ENCODE measurements at places on chromosomes 6 and 20. TPM values are rescaled to one million over a fixed set of nuclear protein-coding genes. Genes with fewer than 3 reads are reported as not detected.
A peak's percentile ranks its signal among the peaks of the same experiment; 100 is the strongest.

CHRNA4 gene
- not detected for total RNA-seq

SLC22A1 gene
- 11.0 TPM for total RNA-seq

TNFRSF21 gene
- 0.31 TPM for total RNA-seq

C20orf141 gene
- not detected for total RNA-seq

UBE3D gene
- 6.0 TPM for total RNA-seq

NRSN1 gene
- total RNA-seq = not detected

NKAPL gene
- total RNA-seq = not detected

C6orf163 gene
- 3.4 TPM for total RNA-seq

PPP1R16B gene
- total RNA-seq = 74.6 TPM

USP49 gene
- total RNA-seq = 15.3 TPM

GRCh38 chr6:154732538-154733182, 556 bp upstream of the SCAF8 start:
- H3K4me3 ChIP-seq = peak overlapping the region; percentile 87
- H3K4me1 ChIP-seq = peaks cover 29% of the 10 kb centered on the region
- H3K36me3 ChIP-seq = no peaks in the 10 kb centered on the region
- no peak for DNase-seq

- H3K4me3 ChIP-seq = no peak overlapping the region
- H3K27ac ChIP-seq = no peak overlapping the region
- H3K36me3 ChIP-seq = no peaks in the 10 kb centered on the region
- DNase-seq = no peak
These were observed 84.4 kb downstream of the SLX4IP start for GRCh38 chr20:10519361-10520046.

- H3K36me3 ChIP-seq = no peaks in the 10 kb centered on the region
- no peaks in the 10 kb centered on the region for H3K27me3 ChIP-seq
- no peak overlapping the region for H3K27ac ChIP-seq
- no peak for DNase-seq
- H3K4me1 ChIP-seq = no peaks in the 10 kb centered on the region
These were observed 7.0 kb upstream of the KIFC1 start for GRCh38 chr6:33384581-33385020.

GRCh38 chr20:17471606-17472187, 59.5 kb downstream of the BFSP1 start:
- H3K27me3 ChIP-seq = no peaks in the 10 kb centered on the region
- no peak for DNase-seq
- no peak overlapping the region for H3K27ac ChIP-seq
- no peaks in the 10 kb centered on the region for H3K4me1 ChIP-seq
- H3K4me3 ChIP-seq = no peak overlapping the region

DNA sequence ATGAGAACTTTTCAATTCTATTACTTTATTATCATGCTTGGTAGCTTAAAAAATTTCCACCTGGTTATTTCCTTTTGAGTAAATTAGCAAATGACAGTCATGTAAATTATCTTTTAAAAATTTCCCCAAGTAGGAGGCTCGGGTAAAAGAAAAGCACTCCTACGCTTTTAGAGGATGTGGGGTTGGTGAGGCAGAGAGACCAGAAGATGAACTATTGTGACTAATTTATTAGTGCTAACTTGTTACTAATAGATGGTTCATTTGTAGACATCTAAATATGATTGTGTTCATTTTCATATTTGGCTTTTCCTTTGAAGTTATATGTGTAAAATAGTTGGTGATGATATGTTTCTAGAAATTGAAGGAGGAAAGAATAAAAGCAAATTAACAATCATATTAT, 27.0 kb downstream of the ZNF292 start:
- no peak for DNase-seq
- H3K4me3 ChIP-seq = peak overlapping the region; percentile 83
- peaks cover 2% of the 10 kb centered on the region for H3K36me3 ChIP-seq
- H3K27ac ChIP-seq = peak overlapping the region; percentile 93
- peaks cover 55% of the 10 kb centered on the region for H3K4me1 ChIP-seq
- H3K27me3 ChIP-seq = no peaks in the 10 kb centered on the region

DNA sequence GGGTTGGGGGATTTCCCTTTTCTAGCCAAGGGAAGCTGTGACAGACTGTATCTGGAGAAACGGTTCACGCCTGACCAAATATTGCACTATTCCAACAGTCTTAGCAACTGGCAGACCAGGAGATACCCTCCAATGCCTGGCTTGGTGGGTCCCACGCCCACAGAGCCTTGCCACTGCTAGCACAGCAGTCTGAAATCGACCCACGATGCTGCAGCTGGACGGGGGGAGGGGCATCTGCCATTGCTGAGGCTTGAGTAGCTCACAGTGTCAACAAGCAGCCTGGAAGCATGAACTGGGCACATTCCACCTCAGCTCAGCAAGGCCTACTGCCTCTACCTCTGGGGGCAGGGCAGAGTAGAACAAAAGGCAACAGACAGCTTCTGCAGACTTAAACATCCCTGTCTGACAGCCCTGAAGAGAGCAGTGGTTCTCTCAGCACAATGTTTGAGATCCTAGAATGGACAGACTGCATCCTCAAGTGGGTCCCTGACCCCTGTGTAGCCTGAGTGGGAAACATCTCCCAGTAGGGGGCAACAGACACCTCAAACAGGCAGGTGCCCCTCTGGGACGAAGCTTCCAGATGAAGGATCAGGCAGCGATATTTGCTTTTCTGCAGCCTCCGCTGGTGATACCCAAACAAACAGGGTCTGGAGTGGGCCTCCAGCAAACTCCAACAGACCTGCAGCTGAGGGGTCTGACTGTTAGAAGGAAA, 89.9 kb upstream of the ECI2 start:
- no peaks in the 10 kb centered on the region for H3K4me1 ChIP-seq
- H3K27ac ChIP-seq = no peak overlapping the region
- H3K27me3 ChIP-seq = peaks cover 24% of the 10 kb centered on the region

- no peak overlapping the region for H3K4me3 ChIP-seq
- no peak for DNase-seq
- no peaks in the 10 kb centered on the region for H3K36me3 ChIP-seq
- H3K4me1 ChIP-seq = no peaks in the 10 kb centered on the region
These were observed 34.2 kb downstream of the TUBB2B start for GRCh38 chr6:3193102-3193849.

- no peak overlapping the region for H3K4me3 ChIP-seq
- H3K27me3 ChIP-seq = peaks cover 60% of the 10 kb centered on the region
- H3K36me3 ChIP-seq = no peaks in the 10 kb centered on the region
- peaks cover 18% of the 10 kb centered on the region for H3K4me1 ChIP-seq
- no peak overlapping the region for H3K27ac ChIP-seq
- DNase-seq = no peak
These were observed 3.2 kb downstream of the GPR63 start for GRCh38 chr6:96834070-96834469.

- H3K4me1 ChIP-seq = peaks cover 2% of the 10 kb centered on the region
- H3K27ac ChIP-seq = no peak overlapping the region
- peaks cover 4% of the 10 kb centered on the region for H3K36me3 ChIP-seq
- DNase-seq = no peak
- no peak overlapping the region for H3K4me3 ChIP-seq
These were observed 69.3 kb upstream of the STMND1 start for GRCh38 chr6:17032590-17032987.

- peak overlapping the region; percentile 12 for H3K27ac ChIP-seq
- H3K36me3 ChIP-seq = peaks cover 4% of the 10 kb centered on the region
- peaks cover 10% of the 10 kb centered on the region for H3K4me1 ChIP-seq
- peaks cover 20% of the 10 kb centered on the region for H3K27me3 ChIP-seq
- DNase-seq = no peak
- H3K4me3 ChIP-seq = peak overlapping the region; percentile 79
These were observed 1.3 kb downstream of the EPB41L2 start for GRCh38 chr6:131061751-131062119.

- H3K27me3 ChIP-seq = no peaks in the 10 kb centered on the region
- no peaks in the 10 kb centered on the region for H3K4me1 ChIP-seq
- no peak overlapping the region for H3K27ac ChIP-seq
These were observed 215.1 kb upstream of the TBX18 start for GRCh38 chr6:84979541-84979940.

DNA sequence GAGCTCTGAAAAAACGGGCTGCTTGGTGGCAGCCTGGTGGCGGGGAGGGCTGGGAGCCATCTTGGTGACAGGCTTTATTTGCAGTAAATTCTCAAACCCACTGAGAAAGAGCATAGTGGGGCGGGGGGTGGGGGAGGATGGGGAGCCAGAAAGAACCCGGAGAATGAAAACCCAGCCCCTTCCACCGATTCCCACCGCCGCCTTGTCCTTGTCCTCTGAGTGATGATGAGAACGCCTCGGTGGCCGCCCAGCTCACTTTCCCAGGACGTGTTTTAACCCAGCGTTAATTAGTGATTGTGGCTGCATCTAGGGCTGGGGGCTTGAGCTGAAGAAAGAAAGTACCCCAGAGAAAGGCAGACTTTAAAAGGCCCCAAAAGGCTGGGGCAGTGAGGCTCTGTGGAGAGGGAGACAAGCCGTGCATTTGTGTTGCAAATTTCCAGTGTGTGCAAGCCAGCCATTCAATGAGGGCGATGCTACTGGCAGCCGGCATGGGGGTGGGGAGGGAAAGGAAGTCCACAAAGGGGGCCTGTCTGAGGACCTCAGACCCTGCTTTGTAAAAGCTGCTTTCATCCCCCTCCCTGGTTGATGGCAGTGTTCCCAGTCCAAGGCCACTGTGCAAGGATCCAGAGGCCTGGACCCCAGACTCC, 6.2 kb upstream of the GHRH start:
- no peak overlapping the region for H3K4me3 ChIP-seq
- H3K4me1 ChIP-seq = no peaks in the 10 kb centered on the region
- H3K36me3 ChIP-seq = no peaks in the 10 kb centered on the region
- no peak for DNase-seq
- peaks cover 8% of the 10 kb centered on the region for H3K27me3 ChIP-seq

GRCh38 chr6:111921103-111921502, 47.9 kb upstream of the FYN start:
- no peaks in the 10 kb centered on the region for H3K27me3 ChIP-seq
- no peak overlapping the region for H3K27ac ChIP-seq
- no peak for DNase-seq
- no peak overlapping the region for H3K4me3 ChIP-seq

DNA sequence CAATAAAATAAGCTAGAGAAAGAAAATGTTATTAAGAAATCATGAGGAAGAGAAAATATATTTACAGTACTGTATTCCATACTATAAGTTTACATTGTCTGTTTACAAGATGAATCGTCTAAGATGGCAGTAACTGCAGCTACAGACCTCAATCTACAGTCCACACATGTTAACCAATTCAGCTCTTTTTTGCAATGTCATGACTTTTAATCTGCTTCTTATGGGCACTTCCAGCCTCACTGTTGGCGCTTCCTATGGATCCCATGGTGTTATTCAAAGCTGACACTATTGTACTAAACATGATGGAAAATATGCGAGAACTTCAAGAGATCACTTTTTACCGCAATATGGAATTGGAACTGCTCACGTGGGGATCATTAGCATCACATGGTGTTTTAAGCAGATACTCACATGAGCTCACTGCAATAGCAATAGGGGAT, 451.5 kb upstream of the CITED2 start:
- no peak overlapping the region for H3K27ac ChIP-seq
- H3K36me3 ChIP-seq = no peaks in the 10 kb centered on the region
- no peak for DNase-seq

DNA sequence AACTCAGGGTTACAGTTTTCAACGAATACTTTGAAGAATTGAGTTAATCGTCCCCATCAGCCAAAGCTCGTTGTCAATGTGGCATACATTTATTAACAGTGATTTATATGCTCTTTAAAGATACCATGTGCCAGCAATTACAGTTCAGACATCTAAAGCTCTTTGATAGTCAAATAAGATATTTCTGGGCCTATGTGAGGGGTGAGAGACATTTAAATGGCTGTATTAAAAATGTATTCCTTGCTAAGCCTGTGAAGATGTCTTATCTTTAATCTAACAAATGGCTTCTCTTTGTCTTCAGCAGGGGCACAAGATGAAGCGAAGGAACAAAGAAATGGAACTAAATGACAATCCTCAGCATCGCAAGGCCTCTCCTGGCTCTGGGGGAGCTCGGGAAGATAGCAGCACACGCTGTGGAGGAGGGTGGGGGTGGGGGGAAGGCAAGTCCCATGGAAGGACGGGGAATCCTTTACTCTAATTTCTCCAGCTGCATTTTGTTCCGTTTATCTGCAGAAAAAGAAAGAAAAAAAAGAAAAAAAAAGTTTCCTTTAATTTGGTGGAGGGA, 523.6 kb downstream of the KIF16B start:
- no peak overlapping the region for H3K4me3 ChIP-seq
- no peaks in the 10 kb centered on the region for H3K36me3 ChIP-seq
- H3K27ac ChIP-seq = no peak overlapping the region
- no peaks in the 10 kb centered on the region for H3K4me1 ChIP-seq

GRCh38 chr20:11687546-11688292, 230.0 kb upstream of the BTBD3 start:
- H3K4me1 ChIP-seq = no peaks in the 10 kb centered on the region
- no peaks in the 10 kb centered on the region for H3K36me3 ChIP-seq
- no peak overlapping the region for H3K4me3 ChIP-seq
- DNase-seq = no peak

DNA sequence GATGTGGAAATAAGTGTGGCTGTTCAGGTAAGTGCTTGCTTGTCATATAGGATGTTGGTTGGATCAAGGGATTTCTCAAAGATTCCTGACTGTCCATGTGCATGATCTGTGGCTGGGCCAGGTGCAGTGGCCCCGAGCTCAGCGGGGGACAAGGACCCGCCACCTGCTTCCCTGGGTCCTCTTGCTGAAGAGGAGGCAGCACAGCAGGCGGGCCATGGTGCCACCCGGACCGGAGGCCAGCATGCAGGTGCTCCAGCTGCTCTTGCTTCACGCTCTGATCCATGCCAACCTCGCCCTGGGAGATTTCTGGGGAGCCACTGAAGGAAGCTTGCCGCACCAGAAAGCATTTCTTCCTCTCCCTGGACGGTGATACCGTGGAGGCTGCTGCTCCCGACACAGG, 173.8 kb downstream of the HIVEP2 start:
- H3K27ac ChIP-seq = no peak overlapping the region
- H3K4me1 ChIP-seq = peaks cover 22% of the 10 kb centered on the region
- no peak for DNase-seq
- no peak overlapping the region for H3K4me3 ChIP-seq
- no peaks in the 10 kb centered on the region for H3K27me3 ChIP-seq
- H3K36me3 ChIP-seq = peaks cover 37% of the 10 kb centered on the region

- no peak overlapping the region for H3K27ac ChIP-seq
- no peak overlapping the region for H3K4me3 ChIP-seq
- DNase-seq = no peak
- no peaks in the 10 kb centered on the region for H3K27me3 ChIP-seq
- no peaks in the 10 kb centered on the region for H3K4me1 ChIP-seq
These were observed 656.7 kb upstream of the ID4 start for GRCh38 chr6:19180348-19181072.

- H3K36me3 ChIP-seq = no peaks in the 10 kb centered on the region
- no peaks in the 10 kb centered on the region for H3K27me3 ChIP-seq
- peaks cover 25% of the 10 kb centered on the region for H3K4me1 ChIP-seq
- H3K27ac ChIP-seq = no peak overlapping the region
- no peak overlapping the region for H3K4me3 ChIP-seq
- no peak for DNase-seq
These were observed 155.6 kb downstream of the ZFP64 start for GRCh38 chr20:52035977-52036376.

GRCh38 chr6:115594891-115595290, 465.8 kb downstream of the FRK start:
- DNase-seq = no peak
- H3K4me1 ChIP-seq = no peaks in the 10 kb centered on the region
- no peaks in the 10 kb centered on the region for H3K27me3 ChIP-seq
- no peaks in the 10 kb centered on the region for H3K36me3 ChIP-seq
